NCI-H2171 (cell line): ENCODE measurements at places on chromosomes 5 and 9.

DNA sequence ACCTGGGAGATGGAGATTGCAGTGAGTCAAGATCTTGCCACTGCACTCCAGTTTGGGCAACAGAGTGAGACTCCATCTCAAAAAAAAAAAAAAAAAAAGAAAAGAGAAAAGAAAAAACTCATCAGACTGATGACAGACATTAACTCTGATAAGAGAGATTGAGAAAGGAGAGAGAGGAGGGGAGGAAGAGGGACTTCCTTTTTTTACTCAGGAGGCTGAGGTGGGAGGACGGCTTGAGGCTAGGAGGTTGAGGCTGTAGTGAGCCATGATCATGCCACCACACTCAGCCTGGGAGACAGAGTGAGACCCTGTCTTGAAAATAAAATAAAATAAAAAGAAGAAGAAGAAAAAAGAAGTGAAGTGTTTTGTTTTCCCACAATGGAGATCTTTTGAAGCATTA lies 9.7 kb upstream of the MSMP start:
- DNase-seq = no peak

GRCh38 chr9:88174324-88174723 lies 36.0 kb upstream of the SPATA31C2 start:
- no peak for DNase-seq

GRCh38 chr5:96854067-96854466 lies 22.2 kb upstream of the ERAP2 start:
- DNase-seq = no peak

DNA sequence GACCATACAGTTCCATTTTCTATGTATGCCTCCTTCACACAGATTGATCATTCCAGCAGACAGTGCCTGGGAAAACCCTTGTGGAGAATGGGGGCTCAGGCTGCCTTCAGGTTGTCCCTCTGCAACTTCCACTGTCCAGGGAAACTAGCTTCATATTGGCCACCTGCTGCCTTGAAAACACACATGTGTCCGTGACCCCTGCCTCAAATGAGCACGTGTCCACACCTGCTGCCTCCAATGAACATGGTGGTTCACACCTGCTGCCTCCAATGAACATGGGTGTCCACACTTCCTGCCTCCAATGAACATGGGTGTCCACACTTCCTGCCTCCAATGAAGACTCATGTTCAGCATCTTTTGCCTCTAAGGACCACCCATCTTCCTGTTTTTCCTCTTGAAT lies 185.4 kb upstream of the ADCY2 start:
- no peak for DNase-seq

DNA sequence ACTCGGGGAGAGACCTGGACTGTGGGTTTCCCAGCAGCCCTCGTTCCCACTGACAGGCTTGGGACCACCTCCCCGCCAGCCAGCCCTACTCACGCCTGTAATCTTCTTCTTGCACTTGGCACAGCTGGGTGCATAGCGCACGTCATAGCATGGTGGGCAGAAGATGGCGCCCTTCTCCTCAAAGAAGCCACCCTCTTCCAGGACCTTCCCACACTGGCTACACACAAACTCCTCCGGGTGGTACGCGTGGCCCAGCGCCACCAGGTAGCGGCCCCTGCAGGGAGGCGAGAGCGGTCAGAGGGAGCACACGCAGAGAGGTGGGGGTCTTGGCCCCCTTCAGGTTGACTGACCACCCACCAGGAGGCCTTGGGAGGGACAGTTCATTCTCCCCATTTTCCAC lies 9.4 kb downstream of the PDLIM7 start:
- no peak for DNase-seq

- no peak for DNase-seq
Measured at GRCh38 chr5:140150201-140150600, 24.5 kb downstream of the IGIP start.

- DNase-seq = no peak
Measured at GRCh38 chr5:6383376-6383775, 5.0 kb upstream of the MED10 start.
